ENCODE measurements at places on chromosomes 4 and X.

DNA sequence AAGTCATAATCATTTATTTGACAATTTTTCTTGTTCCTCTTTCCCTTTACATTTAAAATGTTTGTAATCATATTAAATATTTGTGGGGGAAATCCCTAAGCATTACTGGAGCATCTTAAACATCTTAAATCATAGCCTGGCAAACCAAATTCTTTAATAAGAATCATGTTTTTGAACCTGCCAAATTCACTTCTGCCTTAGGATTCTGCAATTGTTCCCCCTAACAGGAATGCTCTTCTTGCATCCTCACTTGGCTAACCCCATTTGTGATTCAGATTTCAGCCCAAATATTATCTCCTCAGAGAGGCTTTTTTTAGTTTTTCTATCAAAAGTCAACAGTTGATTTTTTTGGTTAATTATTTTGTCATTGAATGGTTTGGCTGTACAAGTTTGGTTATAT lies 241.1 kb downstream of the MAPK10 start:
- no peak for DNase-seq

- no peak for DNase-seq
Measured at GRCh38 chr4:78061939-78062570, 4.9 kb downstream of the FRAS1 start.

DNA sequence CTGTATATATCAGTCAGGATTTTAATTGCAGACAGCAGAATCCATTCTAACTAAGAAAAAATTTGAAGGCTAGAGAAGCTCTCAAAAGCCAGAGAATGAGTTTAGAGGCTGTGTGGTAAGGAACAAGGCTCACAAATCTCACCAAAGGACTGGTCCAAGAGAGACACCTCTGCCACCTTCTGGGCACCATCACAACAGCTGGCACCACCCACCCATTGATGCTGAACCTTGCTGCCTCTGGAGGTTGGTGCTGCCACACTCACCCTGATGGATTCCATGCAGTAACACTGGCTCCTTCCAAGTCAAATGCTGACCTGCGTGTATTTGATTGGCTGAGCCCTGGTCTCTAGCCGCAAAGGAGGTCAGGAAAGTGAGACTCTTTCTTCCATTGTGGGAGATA lies 100.8 kb downstream of the BEND2 start:
- no peak for DNase-seq

DNA sequence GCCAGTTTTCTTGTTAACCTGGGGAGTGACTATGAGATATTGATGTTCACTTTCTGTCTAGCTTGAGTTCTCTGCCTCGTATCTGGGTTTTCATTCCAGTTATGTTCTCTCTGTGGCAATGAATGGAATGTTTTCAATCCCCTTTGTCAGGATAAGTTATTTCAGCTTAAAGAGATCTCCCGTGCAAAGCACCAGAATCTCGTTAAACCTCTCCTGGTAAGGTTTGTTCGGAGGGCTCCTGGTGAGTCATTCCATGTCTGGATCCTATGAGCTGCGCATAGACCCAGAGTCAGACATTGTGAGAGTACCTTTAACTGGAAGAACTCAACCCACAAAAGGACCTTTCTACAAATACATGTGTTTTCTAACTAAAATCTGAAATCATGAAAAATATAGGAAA lies 51.0 kb downstream of the KDR start:
- no peak for DNase-seq

Data from right renal pelvis (tissue), 4 donors.